ENCODE measurements at places on chromosomes 4 and X. TPM values are rescaled to one million over a fixed set of nuclear protein-coding genes. Genes with fewer than 3 reads are reported as not detected.

The CSAG1 gene
- not detected for total RNA-seq

The STOX2 gene
- total RNA-seq, result not detected

The SLC49A3 gene
- total RNA-seq, result 0.74 TPM

The HERC5 gene
- 8.4 TPM for total RNA-seq

The UGT2B11 gene
- total RNA-seq, result not detected

The ADAMTS3 gene
- total RNA-seq, result not detected

The SPATA4 gene
- total RNA-seq, result not detected

The S100G gene
- not detected for total RNA-seq

The KIAA0232 gene
- 13.6 TPM for total RNA-seq

The PARM1 gene
- not detected for total RNA-seq

- no peak overlapping the region for H3K27ac ChIP-seq
- no peak overlapping the region for H3K4me3 ChIP-seq
- H3K27me3 ChIP-seq, result peaks cover 5% of the 10 kb centered on the region
- no peak for DNase-seq
- H3K4me1 ChIP-seq, result no peaks in the 10 kb centered on the region
- no peaks in the 10 kb centered on the region for H3K36me3 ChIP-seq
These were observed 12.1 kb upstream of the TCEAL4 start for GRCh38 chrX:103573202-103573601.

- H3K4me1 ChIP-seq, result peaks cover 2% of the 10 kb centered on the region
- no peak overlapping the region for H3K4me3 ChIP-seq
- DNase-seq, result no peak
These were observed 9.5 kb upstream of the GUCY1A1 start for GRCh38 chr4:155657169-155657568.

- DNase-seq, result no peak
- no peak overlapping the region for H3K27ac ChIP-seq
- H3K36me3 ChIP-seq, result no peaks in the 10 kb centered on the region
- H3K4me3 ChIP-seq, result no peak overlapping the region
These were observed 37.5 kb downstream of the PNPLA4 start for GRCh38 chrX:7889680-7890079.

DNA sequence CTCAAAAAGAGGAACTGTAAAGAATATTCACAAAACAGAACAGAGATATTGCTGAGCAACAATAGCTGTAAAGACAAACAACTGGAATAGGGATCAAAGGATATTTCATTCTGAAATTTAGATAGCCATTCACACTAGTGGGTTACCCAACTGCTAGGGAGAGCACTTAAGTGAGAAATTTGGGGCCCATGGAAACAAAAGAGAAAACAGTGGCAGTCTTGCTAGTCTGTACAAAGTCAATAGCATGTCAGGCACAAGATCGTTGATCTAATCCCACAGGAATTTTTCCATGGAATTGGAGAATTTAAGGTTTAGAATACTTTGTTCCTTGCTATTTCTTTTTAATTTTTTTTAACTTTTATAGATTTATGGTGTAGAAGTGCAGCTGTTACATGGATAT is 467.0 kb downstream of the PCDH18 start:
- no peaks in the 10 kb centered on the region for H3K36me3 ChIP-seq
- no peak for DNase-seq
- no peak overlapping the region for H3K27ac ChIP-seq
- no peak overlapping the region for H3K4me3 ChIP-seq
- H3K27me3 ChIP-seq, result no peaks in the 10 kb centered on the region

DNA sequence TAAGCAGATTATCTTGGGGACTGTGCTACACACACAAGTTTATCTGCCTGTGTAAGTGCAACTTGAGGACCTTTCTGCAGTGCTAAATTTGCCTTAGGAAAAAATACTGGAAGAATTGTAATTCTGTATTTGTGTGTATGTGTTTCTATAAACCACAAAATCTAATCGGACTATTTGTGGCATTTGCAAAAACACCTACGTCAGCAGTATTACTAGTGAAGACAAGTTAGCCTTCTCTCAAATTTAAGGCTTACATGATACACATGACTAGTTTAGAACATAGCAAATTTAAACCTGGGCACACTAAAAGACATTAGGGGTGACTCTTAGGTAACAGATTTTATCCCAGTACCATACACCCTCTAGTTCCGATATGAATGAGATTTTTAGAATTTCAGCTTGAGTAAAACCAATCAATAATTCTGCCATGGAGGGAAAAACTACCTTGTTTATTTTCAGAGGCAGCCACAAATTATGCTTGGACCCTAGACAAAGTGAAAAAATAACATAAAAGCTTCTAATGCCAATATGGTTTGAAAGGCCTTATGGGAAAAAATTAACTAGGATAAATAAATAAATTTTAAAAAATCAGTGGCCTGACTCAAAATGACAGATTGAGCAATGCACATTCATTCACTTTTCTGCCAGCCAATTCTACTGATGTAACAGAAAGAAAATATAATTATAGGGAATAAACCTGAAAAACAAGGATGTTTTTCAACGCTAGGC is 176.4 kb downstream of the SNCA start:
- H3K4me1 ChIP-seq, result peaks cover 2% of the 10 kb centered on the region
- H3K4me3 ChIP-seq, result no peak overlapping the region
- peaks cover 28% of the 10 kb centered on the region for H3K27me3 ChIP-seq
- DNase-seq, result no peak
- no peaks in the 10 kb centered on the region for H3K36me3 ChIP-seq

DNA sequence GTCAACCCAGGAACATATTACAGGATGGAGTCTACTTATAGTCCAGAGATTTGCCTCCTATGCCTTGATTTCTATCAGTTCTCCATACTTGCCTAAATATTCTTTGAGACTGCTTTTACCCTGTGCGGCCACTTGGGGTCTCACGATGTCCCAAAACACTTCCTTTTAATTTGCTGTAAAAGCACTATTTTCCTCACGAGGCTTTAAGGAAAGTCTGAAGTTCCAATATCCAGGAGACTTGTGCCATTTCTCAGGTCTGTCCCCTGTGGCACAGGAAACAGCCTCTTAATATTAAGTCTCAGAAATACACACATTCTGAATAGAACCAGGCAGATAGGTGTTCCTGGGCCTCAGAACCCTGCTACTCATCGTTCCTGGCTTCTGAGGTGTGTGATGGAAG is 142.9 kb downstream of the TMEM164 start:
- peaks cover 3% of the 10 kb centered on the region for H3K36me3 ChIP-seq
- no peak overlapping the region for H3K27ac ChIP-seq
- no peaks in the 10 kb centered on the region for H3K27me3 ChIP-seq
- H3K4me3 ChIP-seq, result no peak overlapping the region
- no peak for DNase-seq
- H3K4me1 ChIP-seq, result peaks cover 6% of the 10 kb centered on the region

GRCh38 chr4:47837094-47837907 is 566 bp downstream of the CORIN start:
- peaks cover 44% of the 10 kb centered on the region for H3K27me3 ChIP-seq
- peaks cover under 1% of the 10 kb centered on the region for H3K36me3 ChIP-seq
- H3K4me1 ChIP-seq, result peaks cover 23% of the 10 kb centered on the region
- DNase-seq, result no peak
- H3K27ac ChIP-seq, result no peak overlapping the region

Measured in activated T-helper 2 cell treated with anti-CD3 and anti-CD28 coated beads, Interferon-gamma antibody, Interleukin-2, Interleukin-4, amounts not matched to agents 10 μg/mL and 5 μg/mL and 100 μg/mL, durations not matched to agents 14 hours and 24 hours and 36 hours (primary cell).